Stimulated activated CD8-positive, alpha-beta memory T cell treated with anti-CD3 and anti-CD28 coated beads, Interleukin-4, amount 100 ng/mL, for 4 hours (primary cell): ENCODE measurements at places on chromosomes 11 and 22.

DNA sequence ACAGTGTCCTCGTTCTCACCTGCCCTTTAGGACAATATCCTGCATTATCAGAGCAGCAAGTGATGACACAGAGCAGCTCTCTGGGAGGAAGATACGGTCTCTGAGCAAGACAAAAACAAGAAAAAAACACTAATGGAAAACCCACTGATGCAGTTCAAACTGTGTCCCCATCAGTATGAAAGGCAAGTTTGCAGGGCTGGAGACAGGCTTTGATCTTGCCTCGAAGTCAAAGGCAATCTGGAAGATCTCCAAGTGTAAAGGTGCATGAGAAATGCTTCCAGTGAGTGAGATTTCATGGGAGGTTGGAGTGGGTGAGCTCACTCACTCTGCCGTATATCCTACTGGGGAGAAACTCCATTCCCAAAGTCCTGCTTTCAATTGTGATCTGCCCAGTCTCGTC is 157.5 kb downstream of the KIRREL3 start:
- no peak for DNase-seq

DNA sequence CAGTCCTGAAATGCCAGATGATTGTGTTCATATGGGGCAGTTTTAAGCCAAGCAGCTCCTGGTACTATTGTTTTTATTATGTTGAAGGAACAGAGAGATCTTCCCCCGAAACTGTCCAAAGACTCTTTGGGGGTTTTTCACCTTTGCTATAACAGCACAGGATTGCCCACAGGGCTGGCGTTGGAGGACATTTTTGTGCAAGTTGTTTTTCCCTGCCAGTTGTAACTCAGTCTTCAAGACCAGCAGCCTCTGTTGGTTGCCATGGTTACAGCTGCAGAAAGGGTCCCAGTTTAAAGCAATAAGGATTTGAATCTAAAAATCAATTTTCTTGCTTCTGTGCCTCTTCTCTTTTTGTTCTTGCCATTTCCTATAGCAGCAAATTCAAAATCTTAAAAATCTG is 45.4 kb upstream of the YWHAH start:
- DNase-seq, result no peak

DNA sequence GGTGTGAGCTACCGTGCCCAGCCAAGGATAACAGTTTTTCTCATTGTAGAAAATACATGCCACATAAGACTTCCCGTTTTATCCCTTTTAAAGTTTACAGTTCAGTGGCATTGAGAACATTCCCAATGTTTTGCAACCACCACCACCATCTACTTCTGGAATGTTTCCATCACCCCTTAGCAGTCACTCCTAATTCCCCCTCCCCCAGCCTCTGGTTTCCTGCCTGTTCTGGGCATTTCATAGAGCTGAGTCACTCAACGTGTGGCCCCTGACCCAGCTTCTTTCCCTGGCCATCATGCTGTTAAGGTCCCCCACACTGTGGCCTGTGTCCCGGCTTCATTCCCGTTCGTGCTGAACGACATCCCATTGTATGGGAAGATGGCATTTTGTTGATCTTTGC is 30.7 kb downstream of the FGF4 start:
- DNase-seq, result no peak

GRCh38 chr22:37396488-37397084 is 30.7 kb downstream of the ELFN2 start:
- DNase-seq, result no peak

GRCh38 chr22:33227791-33228190 is 169.6 kb upstream of the SYN3 start:
- DNase-seq, result no peak
